ENCODE measurements at places on chromosomes 5 and 9.
A peak's percentile ranks its signal among the peaks of the same experiment; 100 is the strongest.

DNA sequence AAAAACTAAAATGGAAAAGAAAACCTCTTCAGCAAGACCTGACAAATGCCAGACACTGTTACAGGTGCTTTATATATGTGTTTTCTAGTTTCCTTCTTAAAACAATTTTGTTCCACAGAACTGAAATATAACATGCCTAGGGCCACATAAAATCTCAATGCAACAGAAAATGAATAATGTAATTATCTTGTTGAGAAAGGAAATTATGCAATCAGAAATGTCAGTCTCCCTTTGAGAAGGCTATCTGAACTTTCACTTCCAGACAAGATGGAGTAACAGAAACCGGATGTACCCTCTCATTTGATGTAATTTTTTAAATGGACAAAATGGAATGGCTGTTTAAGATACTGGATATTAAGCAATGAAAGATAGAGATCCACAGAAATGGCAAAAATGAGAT, 79.2 kb downstream of the AGTPBP1 start:
- no peak for DNase-seq

GRCh38 chr5:94890907-94891306, 272.4 kb downstream of the SLF1 start:
- no peak for DNase-seq

GRCh38 chr5:91293131-91293530, 90.0 kb downstream of the ARRDC3 start:
- DNase-seq: peak; percentile 81

GRCh38 chr5:102832445-102832844, 77.3 kb downstream of the PAM start:
- no peak for DNase-seq

- DNase-seq: no peak
Measured at GRCh38 chr9:19306568-19306967, 73.5 kb downstream of the RPS6 start.

DNA sequence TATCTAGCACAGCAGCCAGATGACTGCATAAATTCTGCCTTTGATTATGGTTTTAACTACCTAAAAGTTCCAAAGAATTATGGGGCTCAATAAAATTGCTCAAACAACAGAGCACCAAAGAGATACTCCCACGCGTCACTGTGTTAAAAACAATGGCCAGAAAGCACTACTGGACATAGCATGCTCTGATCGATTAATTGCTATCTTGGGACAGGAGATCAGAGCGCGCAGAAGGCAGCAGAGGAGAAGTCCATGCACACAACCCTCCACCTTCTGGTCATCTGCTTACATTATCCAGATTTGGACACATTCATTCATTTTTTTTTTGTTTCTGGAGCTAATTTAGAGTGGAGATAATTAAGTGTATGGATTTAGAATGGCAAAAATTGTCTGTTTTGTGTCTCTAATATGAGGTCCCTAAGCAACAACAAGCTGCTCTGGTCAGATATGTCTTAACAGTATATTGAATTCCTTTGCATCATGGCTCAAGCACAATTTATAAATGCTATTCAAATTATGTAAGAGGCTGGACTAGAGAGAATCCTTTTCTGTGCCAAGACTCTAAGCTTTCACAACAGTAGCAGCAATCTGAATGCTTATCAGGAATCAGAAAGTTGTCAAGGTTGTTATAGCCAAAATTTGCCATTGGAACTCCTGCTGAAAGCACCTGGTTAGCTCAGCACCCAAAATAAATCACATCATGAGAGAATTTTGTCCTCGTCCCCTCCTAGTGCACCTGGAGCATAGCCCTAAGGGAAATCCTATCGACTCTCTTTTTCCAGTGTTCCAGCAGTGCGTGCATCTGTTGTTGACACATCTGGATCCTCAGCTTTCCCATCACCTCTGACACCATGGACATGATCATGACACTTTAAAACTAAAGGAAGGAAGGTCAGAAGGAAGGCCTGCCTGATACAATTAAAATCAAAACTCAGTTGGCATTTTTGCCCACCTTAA, 98.6 kb upstream of the HMHB1 start:
- DNase-seq: no peak

DNA sequence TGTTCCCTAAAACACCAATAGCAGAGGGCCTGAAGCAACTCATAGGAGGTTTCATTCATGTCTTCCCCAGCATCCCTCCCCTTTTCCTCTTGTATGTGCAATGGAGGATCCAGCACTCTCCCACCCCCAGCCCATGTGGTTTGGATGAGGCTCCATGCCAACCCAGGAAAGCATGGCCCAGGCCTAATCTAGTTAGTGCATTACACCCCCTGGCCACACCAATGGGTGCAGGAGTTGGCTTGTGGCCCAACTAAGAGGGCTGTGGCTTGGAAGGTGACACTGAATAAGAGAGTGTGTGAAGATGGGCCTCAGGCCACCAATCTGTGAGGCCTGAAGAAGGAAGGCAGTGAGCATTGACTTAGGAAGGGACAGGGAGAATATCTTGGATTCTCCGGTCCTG, 70.8 kb upstream of the SMIM23 start:
- no peak for DNase-seq

DNA sequence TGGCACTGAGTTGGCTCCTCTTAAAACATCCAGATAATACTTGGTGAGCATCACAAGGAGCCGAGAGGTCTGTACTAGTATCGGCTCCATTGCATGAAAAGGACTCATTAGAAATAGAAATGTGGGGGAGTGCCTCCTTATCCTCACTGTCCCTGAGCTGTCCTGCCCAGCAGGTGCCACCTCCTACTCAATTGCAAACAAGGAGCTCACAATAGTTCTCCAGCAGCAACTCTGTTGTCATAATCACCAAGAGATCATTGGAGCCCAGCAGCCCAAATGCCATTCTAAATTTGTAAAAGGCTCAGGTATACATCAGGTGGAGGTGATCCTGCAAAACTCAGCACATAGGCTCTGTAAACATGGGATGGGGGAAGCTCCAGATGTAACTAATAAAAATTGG, 99.1 kb downstream of the PLK2 start:
- DNase-seq: no peak

DNA sequence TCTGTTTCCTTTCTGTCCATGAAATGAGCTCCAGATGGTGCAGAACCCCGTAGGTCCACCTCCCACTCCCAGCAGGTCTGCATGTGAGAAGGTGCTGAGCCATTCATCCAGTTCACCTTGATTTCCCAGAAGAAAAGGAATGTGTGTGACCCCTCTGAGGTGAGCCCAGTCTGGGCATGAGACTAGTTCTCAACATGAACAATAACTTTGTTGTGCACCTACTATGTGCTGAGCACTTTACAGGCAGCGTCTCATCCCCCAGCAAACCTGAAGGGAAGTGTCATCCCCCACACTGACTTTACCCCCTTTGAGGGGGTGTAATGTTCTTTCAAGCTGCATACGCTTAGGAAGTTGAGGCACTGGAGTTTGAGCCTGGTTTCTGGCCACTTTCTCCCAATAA, 61.4 kb downstream of the SMIM23 start:
- DNase-seq: no peak

DNA sequence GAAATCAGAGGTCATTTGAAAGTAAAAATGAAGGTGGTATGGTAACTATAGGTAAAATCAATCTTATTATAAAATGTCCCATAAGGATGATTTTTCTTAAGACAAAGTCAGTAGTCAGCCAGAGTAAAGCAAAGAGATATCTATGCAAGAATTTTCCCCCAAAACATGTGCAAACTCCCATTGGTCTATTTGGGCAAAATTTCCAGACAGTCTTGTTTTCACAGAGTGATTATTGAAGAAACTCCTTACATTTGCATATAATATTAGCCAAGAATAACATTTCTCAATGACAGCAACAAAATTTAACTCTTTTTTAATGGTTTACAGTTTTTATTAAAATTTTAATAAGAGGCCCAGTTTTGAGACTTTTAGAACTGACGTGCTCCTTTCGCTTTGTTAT, 406.1 kb upstream of the GRAMD2B start:
- DNase-seq: no peak

GRCh38 chr9:83535736-83536135, 2.5 kb downstream of the FRMD3 start:
- no peak for DNase-seq

GRCh38 chr9:652914-653313, 188.6 kb upstream of the DMRT1 start:
- DNase-seq: no peak

DNA sequence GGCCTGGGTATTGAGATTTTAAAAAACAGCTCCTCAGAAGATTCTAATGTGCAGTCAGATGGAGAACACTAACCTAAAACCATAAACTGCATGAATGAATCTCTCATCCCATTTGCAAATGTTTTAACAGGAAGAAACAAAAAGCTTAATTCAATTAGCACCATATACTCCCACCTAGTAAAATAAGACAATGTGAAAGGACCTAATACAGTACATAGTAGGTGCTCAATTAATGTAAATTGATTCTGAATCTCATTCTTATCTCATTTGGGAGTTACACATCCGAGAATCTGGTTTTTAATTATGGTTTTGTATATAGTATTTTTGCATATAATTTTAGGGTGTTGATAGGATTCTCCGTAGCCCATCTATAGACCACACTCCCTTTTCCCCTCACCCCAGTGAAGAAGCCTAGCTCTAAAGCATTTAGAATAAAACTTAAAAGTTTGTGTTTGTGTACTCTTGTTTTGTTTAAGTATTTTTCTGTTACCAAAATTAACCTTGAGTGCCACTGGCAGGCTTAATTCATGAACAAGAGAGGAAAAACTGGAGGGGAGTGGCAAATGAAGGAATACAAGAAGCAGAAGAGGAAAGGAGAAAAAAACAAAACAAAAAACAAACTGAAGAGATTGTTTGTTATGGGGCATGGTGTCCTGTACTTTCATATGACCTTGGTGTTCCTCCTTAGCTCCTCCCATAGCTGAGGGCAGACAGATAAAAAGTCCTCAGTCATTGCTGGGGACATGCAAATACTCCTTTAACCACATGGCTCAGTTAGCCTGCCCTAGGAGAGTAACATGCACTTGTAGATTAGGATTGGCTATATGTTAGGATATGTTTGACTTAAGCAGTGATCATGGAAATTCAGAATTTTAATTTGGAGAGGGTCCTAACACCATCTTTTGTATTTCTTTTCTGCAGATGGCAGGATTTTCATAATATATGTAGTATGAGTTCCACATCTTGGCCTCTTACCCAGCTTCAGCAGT, 1.2 kb downstream of the RNF14 start:
- DNase-seq: no peak

GRCh38 chr9:137281345-137282116, 4.0 kb downstream of the TOR4A start:
- no peak for DNase-seq

DNA sequence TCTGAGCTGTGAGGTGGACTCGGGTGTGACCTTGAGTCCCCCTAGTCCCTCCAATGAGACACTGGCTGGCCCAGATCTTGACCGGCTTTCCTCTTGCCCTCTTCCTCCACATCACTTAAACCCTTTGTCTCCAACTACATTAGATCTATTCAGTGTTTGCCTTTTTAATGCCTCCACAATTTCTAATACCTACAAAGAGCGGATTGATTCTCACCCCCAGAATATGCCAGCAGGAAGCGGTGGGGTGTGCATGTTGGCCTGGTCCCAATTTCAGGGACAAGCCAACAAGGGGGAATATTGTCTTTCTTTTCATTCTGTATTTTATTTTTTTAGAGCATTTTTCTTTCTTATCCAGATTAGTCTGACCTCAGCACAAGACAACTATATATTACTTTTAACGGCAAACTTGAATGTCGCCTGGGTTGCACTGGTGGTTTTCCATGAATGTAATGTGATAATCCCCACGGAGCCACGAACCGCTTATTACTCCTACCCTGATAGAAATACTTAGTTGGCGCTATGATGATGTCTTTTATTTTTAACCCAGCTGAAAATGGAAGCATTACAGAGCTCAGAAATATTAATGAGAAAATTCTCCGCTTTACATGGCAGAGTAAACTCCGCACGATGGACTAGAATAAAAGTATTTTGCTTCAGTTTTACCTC, 68.5 kb upstream of the MYO10 start:
- no peak for DNase-seq

DNA sequence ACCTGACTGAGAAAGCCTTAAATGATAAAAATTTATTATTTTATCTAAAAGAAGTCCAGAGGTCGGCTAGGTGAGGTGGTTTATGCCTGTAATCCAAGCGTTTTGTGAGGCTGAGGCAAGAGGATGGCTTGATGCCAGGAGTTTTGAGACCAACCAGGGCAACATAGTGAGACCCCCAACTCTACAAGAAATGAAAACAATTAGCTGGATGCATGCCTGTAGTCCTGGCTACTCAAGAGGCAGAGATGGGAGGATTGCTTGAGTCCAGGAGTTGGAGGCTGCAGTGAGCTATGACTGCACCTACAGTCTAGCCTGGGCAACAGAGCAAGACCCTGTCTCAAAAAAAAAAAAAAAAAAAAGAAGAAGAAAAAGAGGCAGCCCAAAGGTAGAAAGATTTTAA, 179.9 kb upstream of the KIF2A start:
- no peak for DNase-seq

GRCh38 chr5:125865166-125865815, 557.9 kb upstream of the GRAMD2B start:
- no peak for DNase-seq

DNA sequence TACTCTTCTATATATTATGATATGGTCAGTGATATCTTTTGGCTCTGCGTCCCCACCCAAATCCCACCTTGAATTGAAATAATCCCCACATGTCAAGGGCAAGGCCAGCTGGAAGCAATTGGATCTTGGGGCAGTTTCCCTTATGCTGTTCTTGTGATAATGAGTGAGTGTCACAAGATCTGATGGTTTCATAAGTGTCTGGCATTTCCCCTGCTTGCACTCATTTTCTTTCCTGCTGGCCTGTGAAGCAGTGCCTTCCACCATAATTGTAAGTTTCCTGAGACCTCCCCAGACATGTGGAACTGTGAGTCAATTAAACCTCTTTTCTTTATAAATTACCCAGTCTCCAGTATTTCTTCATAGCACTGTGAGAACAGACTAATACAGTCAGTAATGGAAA, 45.0 kb upstream of the TNC start:
- DNase-seq: no peak

- DNase-seq: no peak
Measured at GRCh38 chr9:119086590-119086989, 282.6 kb downstream of the BRINP1 start.

DNA sequence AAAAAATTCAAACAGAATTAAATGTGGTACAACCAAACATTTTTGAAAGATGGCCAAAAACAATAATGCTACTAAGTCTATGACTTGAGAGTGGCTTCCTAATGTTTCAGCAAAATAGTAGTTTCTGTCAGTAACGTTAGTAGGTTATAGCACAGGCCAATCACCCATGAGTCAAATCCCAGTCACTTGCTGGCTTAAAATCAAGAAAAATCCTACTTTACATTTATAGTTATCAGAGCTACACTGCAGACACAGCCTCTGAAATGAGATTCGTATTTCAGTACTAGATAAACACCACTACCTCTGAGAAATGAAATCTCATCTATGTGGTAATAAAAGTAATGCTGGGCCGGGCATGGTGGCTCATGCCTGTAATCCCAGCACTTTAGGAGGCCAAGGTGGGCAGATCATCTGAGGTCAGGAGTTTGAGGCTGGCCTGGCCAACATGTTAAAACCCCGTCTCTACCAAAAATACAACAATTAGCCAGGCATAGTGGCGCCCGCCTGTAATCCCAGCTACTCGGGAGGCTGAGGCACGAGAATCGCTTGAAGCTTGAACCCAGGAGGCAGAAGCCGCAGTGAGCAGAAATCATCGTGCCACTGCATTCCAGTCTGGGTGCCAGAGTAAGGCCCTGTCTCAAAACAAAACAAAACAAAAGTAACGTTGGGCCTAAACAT, 6.1 kb downstream of the ZDHHC21 start:
- DNase-seq: peak; percentile 53

All from astrocyte of the cerebellum (primary cell).